ENCODE measurements at places on chromosomes 1 and 21.

DNA sequence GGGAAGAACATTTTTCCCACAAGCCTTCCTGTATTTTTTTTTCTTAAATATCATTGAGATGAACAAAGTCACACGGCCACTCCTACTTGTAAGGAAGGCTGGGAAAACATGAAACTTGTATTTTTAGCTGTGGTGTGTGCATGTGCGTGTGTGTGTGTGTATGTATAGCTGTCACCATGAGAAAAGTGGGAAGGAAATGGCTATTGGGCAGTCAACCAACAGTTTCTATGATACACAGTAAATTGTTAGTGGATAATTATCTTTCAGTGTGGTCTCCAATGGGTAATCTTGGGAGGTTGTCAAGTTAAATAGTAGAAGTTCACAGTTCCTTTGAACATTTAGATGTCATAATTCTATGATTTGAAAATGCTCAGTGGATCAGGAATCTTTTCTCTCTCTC is 132.7 kb upstream of the USP24 start:
- no peak for DNase-seq

DNA sequence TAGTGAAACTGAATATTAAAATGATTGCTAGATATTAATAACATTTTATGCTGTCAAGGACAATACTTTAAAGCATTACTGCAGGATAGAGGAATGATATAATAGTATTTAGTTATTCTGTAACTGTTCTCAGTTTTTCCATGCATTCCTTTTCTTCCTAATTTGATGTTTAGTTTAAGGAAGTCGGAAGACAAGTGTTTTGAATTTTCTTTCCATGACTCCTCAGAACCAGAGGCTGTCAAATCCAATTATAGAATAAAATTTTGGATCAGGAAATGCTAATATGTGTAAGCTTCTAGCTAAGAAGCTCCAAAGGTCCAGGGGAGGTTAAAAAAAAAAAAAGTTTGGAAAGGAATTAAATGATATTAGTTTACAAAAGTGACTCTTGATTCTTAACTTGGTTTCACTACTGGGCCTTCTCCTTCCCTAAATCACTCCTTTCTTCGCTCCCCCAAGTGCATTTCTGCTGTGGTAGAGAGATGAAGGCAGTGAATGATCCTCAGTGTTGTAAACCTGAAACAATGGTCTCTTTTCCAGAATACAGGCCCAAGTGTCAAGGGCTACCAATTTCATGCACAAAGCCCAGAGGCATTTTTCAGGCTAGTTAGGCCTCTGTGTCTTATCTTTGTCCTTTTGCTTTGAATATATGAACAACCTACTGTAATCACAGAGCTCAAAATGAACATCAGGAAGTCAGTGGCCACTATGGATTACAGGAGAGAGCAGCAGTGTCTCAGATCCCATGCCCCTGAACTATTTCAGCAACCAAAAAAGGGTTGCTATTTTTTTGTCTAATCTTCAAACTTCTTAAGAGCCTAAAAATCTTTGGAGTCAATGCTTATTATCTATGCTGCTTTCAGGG is 6.2 kb downstream of the ADSS2 start:
- DNase-seq, result no peak

DNA sequence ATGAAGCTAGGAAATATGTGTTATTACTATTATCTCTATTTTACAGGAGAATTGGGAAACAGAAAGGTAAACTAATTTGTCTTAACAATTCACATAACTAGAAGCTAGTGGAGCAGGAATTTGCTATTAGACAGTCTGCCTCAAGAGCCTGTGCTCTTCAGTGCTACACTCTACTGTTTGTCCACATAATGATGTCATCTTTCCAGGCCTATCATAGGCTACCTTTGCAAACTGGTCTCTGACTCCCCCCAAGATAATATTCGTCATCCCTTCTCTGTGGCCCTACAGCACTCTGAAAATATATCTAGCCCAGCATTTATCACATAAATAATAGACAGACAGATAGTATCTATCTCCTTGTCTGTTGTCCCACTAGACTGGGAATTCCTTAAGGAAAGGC is 34.1 kb downstream of the TRIT1 start:
- DNase-seq, result no peak

DNA sequence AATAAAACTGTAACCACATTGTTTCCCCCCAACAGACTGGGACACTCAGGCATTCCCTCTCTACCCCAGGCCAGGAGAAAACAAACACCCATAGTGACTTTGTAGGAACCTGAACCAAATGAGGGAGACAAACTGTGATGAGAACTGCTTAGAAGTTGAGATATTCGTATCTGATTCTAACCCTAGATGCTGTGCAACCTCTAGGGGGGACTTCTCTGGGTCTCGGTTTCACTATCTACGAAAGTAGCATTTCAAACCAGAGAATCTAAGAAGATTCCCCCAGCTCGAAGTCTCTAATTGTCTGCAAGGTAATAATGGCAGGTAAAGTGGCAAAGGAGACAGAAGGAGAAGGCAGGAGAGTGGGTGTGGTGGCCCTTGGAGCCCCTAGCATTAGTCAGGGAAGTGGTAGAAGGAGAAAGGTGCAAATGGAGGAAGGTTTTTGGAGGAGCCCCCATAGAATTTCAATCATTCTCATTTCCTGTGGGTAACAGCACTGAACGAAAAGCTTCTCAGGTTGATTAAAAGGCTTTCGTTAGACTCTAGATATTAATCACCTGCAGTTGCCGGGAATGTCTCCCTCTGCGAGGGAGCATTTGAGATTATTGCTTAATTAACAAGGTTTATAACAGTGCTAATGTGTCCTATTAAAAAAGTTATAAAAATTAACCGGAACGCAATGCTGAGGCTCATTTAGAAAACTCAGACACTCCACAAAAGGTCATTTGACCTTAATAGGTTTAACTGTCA is 46.4 kb downstream of the BEND5 start:
- no peak for DNase-seq

DNA sequence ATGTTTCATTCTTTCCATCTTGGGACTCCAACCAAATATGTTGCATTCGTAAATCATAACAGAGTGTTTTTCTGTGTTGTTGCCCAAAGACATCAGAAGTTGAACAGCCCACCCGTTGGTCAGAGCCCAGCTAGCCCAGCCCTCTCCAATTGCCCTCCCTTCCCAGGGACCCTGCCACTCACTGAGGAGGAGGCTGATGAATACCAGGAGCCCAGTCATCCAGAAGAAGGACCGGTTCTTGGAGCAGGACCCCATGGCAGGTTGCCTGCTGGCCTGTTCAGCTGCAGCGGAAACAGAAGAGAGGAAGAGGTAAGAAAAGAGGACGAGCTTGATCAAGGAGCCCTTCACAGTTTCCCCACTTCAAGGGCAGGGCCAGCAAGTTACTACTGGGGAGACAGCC is 172.2 kb upstream of the ETV3 start:
- no peak for DNase-seq

DNA sequence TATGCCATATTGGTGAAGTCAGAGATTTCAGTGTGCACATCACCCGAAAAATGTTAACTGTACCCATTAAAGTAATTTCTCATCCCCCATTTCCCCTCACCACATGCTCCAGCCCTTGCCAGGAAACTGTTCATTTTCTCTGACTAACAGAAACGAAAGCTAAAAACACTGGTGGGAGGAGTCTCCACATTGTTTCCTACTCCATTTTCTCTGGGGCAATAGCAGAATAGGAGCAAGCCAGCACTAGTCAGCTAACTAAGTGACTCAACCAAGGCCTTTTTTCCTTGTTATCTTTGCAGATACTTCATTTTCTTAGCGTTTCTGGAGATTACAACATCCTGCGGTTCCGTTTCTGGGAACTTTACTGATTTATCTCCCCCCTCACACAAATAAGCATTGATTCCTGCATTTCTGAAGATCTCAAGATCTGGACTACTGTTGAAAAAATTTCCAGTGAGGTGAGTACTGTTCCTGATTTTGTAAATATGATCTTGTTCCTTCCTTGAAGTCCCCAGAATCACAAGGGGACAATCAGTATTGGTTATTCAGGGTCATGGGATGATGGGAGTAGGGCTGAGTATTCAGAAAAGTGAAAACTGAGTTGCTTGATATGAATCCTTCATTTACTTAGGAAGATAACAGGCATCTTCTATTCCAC is at the start of gene IFI16:
Gene IFI16, plus strand, starts transcription at position 204 of the 658 bp plus-strand sequence. CDS start 4,774 bp downstream, outside the sequence.
- no peak for DNase-seq

- DNase-seq, result no peak
Measured at GRCh38 chr21:37449302-37449937, 82.8 kb downstream of the DYRK1A start.

DNA sequence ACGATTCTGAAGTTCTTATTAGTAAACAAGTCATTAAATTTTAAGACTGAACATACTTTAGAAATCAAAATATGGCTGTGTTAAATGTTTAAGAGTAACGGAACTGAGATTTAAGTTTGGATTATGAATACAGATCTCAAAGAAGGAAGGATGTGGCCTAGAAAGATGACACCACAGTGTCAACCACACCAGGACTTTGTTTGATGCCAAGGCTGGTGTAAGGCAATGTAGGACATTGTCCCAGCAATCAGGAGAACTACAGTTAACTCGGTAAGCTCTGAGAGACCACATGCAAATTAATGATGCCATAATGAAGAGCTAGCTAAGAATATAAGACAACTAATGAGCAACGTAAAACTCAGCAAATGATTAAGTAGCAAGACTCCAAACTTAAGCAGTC is 932.9 kb downstream of the ADGRL2 start:
- no peak for DNase-seq

- no peak for DNase-seq
Measured at GRCh38 chr1:52037402-52037814, 3.8 kb upstream of the KTI12 start.

DNA sequence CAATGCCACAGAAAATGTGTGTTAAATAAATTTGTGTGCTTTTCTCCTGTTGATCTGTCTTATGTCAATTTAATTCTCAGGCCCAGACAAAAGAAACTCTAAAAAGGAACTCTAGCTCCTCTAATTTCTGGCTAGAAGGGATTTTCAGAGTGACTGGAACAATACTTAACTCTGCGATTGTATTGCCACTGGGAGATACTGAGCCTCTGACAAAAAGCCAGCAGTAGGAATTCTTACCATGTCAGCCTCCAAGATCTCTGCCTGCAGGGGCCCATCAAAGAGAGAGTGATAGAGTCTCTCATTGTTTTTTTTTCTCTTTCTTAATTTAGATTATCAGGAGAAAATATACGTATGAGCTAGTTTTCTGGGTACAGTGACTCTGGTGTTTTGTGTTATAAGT is 1165.7 kb downstream of the BRINP3 start:
- no peak for DNase-seq

- DNase-seq, result no peak
Measured at GRCh38 chr1:24410750-24411149, 2.8 kb downstream of the STPG1 start.
